Esophagus muscularis mucosa (tissue), 4 donors: ENCODE measurements at places on chromosomes 3 and 15. TPM values are rescaled to one million over a fixed set of nuclear protein-coding genes. Genes with fewer than 3 reads are reported as not detected.

- no peak for DNase-seq
These were observed 287.1 kb upstream of the PPP2R3A start for GRCh38 chr3:135678386-135678785.

- peak; percentile 64 for DNase-seq
These were observed 124.5 kb upstream of the CTDSPL start for GRCh38 chr3:37737134-37737533.

- DNase-seq: no peak
These were observed 44.4 kb downstream of the KIF15 start for GRCh38 chr3:44805960-44806359.

DNA sequence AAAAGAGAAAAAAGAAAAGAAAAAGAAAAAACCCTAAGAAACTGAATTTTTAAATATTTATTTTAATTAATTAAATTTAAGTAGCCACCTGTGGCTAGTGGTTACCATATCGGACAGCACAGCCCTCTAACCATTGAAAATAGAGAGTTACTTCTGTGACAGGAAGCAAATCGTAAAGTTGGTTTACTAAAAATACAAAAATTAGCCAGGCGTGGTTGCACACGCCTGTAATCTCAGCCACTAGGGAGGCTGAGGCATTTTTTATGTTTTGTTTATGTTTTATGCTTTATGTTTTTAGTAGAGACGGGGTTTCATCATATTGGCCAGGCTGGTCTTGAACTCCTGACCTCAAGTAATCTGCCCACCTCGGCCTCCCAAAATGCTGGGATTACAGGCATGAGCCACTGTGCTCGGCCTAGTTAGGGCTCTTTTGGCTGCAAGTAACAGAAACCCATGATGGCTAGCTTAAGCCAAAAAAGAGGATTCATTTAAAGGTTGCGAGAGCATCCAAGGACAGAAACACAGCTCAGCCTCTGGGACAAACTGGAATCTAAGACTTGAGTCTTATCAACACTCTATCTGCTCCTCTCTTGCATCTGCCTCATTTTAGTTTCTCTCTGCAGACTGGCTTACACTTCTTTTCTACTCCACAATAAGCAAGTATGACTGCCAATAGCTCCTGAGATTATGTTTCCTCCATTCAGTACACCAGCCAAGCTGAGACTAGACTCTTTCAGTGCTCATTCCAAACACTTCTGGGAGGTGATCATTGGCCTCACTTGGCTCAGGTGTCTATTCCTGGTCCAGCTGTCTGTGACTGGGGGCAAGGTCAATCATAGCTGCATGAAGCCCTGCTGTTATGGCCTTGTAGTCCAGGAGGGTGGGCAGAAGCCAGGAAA is 6.8 kb upstream of the SKIL start:
- no peak for DNase-seq

- DNase-seq: no peak
These were observed 342.2 kb downstream of the GBE1 start for GRCh38 chr3:81419228-81419627.

DNA sequence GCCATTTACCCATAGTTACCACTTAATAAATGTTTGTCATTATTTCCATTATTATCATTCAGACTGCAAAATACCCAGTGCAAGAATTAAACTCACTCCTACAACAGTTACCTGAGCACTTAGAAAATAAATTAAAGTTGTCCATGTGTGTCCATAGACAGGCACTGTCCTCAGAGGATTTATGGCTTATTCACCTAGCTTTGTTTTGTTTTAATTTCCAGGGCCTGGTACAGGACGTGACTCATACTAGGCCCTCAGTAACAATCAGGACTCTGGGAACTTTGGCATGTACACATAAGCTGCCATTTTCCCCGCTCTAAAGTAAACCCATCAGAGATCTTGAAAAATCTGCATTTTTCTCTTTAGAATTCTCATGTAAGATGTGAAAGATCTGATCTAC is 458.5 kb upstream of the ARRDC4 start:
- DNase-seq: no peak

Gene CDAN1
- 12.8 TPM for total RNA-seq

Gene FRMD4B
- total RNA-seq: 14.1 TPM

Gene TFG
- 66.6 TPM for total RNA-seq
